ENCODE measurements at places on chromosomes 12 and 14.
A peak's percentile ranks its signal among the peaks of the same experiment; 100 is the strongest.

GRCh38 chr12:122835750-122836026 lies 431 bp downstream of the HIP1R start:
- DNase-seq, result no peak

DNA sequence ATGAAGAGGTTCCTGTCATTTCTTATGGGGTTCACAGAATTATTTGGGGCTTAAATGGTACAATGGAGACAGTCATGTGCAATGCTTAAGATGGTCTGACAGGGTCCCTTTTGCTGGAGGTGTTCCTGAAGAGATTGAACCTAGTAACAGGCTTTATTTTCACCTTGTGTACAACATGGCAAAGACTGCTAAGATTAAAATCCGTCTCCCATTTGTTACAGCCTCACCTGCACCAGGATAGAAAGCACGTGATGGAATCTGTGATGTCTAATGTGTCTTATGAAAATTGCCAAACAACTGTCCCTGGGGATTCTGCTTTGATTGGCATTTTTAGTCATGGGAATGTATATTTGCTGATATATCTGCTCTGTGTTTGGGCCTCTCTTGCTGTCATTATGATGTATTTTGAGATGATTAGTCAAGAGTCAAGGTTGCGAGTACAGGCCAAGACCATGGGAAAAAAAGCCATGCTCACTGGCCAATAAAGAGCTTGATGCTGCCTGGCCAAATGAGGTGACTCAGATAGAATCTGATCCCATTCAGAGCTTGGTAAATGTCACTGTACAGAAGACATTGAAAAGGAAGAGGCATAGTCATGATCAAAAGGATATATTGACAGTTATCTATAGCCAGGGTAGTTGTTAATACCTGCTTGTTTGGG lies 96.1 kb downstream of the FLRT2 start:
- DNase-seq, result no peak

DNA sequence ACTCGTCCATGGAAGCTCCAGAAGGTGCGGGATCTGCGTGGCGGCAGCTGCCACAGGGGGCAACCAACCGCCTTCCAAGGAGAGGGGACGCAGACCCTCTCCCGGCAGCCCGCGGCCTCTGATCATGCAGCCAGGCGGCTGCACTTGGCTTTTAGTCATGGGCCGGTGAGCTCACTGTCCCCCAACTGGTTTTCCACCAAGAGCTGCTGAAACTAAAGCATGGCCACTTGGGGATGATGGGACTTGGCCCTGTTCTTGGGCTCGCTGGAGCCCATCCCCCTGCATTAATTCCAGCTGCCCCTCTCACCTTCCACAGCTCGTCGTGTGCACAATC lies 39.1 kb downstream of the CCDC85C start:
- no peak for DNase-seq

DNA sequence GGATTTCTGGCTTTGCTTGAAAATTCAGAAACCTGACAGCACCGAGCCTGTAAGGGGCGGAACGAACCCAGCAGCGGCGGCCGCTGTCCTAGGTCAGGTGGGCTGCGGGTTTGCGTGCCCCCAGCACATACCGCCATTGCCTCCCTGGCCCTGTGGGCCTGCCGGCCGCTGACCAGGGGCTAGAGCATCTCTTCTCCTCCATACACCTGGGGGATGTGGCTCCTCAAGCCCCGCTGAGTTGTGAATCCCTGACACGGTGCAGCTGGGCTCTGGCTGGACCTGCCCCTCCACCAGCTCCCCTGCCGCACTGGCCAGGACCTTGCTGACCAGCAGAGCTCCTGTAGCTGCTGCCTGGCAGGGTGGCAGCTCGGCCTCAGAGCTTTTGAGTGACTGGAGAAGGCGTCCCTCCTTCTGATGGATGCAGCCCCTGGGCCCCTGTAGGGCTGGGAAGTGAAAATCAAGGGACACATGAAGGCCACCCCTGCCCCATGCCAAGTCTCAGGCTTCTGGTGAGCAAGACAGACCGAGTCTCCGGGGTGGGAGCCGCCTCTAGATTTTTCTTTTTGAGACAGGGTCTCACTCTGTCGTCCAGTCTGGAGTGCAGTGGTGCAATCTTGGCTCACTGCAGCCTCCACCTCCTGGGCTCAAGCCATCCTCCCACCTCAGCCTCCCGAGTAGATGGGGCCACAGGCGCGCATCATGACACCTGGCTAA lies 184.9 kb upstream of the SFSWAP start:
- peak; percentile 80 for DNase-seq

DNA sequence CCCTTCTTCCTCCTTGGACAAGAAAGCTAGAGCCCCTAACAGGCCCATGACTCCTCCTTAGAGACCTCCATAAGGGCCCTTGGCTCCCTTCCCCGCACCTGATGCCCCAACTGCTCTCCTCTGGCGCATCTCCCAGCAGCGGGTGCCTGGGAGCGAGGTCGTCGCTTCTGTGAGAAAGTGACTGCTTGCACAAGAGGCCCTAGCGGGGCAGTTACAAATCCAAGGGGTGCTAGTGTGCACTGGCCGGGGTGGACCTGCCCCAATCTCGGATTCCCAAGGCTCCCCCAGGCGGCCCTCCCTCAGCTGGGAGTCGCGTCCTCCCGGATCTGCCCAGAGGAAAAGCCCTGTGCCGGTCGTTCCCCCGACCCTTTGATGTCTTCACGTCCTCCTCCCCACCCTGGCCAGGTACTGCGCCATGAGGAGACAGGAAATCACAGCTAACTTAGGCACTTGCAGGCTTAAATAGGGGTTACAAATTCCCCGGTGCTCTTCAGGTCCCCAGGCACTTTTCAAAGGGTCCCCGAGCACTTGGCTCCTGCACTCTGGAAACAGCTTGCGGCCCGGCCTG lies 2.8 kb downstream of the NKX2-8 start:
- no peak for DNase-seq

- DNase-seq, result no peak
Observed at GRCh38 chr12:51465491-51465890, 40.9 kb downstream of the SLC4A8 start.

DNA sequence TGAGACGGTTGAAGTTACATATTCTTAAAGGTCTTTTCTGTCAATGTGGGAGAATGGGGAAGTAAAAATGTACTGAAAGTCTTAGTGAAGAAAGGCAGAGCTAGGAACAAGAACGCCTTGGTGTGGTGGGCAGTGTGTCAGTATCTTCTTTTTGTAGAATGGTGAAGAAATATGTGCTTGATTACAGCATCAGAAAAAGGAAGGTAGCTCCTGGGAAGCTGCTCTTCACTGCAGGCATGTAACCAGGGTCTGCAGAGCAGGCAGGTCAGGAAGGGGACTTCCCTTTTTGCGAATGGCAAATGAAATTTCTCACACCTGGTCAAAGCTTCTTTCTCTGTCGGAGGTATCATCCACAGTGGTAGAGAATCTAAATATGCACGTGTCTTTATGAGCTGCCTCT lies 226.2 kb downstream of the ADAMTS20 start:
- DNase-seq, result no peak

- DNase-seq, result no peak
Observed at GRCh38 chr12:77847680-77848431, 17.2 kb downstream of the NAV3 start.

DNA sequence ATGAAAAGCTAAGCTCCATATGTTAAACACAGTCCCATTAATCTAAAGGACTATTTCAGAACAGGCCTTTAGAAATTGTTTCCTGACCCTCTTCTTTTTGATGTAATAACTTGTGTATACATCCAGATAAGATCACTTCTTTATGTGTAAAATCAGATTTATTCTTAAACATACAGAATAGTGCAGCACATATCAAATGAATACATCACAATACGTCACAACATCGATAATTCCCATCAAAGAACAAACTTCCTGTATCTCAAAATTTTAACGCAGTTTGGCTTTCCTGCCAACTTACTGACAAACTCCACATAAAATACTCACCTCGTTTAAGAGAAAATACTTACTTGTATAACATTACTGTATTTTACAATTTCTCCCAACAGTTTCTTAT lies 108.7 kb downstream of the ITPR2 start:
- no peak for DNase-seq

DNA sequence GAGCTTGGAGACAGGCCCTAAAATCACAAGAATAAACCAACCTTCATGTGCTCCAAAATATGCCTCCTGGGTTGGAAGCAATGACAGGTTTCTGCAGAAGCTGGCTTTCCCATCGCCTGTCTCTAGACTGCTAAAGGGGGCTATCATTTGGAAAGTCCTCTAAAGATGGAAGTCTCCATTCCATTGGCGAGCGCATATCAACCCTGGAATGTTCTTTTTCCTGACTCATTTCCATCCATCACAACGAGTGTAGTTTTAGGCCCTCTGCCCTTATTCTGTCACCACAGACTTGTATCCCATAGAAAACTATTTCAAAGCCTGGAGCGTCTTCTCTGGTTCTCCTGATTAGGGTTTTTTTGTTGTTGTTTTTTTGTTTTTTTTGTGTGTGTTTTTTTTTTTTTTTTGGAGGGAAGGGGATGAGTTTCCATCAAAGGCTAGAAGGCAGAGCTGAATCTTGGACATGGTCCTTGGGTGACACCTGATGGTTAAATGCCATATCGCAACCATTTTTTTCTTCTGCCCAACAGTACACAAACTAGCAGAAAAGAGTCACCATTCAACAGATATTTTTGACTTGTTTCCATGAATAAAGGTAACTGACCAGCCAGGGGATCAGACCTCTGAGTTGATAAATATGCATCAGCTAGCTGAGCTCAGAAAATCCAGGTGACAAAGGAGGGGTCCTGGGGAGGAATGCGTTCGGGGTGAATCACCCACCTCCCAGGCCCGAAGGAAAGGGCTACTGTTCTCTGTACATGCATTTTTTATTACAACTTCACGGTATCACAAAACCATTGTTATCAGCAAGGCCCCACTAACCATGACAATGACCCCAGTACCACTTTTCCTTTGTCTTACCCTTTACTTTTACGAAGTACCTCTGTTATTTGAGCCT lies 40.5 kb downstream of the KCNA5 start:
- DNase-seq, result peak; percentile 30

- DNase-seq, result no peak
Observed at GRCh38 chr14:90568405-90568804, 171.6 kb downstream of the CALM1 start.

GRCh38 chr12:6047249-6048237 lies 76.9 kb downstream of the VWF start:
- DNase-seq, result no peak

- DNase-seq, result no peak
Observed at GRCh38 chr14:50249136-50249775, 17.9 kb upstream of the SOS2 start.

- DNase-seq, result no peak
Observed at GRCh38 chr12:45655186-45655585, 74.3 kb upstream of the ARID2 start.

- DNase-seq, result no peak
Observed at GRCh38 chr12:54222609-54223008, 33.8 kb upstream of the SMUG1 start.

- DNase-seq, result no peak
Observed at GRCh38 chr14:100573002-100573756, 14.0 kb downstream of the BEGAIN start.

DNA sequence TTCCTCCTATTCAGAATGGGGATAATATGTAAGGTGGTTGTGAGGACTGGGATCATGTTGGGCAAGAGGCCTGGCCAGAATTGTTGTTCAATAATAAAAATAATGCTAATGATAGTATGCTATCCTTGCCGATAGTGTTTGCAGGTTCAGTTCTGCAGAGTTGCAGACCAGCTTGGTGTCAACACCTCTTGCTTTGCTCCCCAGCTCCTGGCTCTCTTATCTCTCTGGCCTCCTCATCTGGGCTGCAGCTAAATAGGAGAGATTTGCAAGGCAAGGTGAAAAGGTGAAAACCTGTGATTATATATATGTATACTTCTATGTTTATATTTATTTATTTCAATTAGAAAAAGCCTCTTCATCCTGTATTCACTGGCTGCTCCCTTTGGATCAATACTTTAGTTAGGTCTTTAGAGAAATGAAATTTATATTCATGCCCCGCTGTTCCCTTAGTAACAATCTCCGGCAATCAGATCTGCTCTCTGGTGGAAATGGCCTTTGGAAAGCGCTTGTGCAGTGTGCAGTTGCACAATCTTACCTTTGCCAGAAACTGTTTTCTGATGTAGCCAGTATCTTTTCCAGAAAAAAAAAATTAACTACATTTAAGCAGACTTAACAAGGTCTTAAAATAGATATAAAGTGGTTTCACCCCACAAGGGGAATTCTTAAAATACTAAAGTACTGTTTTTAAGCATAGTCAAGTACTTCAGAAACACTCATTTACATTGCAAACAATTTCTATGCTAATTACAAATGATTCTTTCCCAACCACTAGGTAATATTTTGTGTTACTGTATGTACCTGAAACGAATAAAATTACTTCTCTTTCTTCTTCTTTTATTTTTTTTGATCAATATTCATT lies 19.1 kb upstream of the ACVR1B start:
- no peak for DNase-seq

DNA sequence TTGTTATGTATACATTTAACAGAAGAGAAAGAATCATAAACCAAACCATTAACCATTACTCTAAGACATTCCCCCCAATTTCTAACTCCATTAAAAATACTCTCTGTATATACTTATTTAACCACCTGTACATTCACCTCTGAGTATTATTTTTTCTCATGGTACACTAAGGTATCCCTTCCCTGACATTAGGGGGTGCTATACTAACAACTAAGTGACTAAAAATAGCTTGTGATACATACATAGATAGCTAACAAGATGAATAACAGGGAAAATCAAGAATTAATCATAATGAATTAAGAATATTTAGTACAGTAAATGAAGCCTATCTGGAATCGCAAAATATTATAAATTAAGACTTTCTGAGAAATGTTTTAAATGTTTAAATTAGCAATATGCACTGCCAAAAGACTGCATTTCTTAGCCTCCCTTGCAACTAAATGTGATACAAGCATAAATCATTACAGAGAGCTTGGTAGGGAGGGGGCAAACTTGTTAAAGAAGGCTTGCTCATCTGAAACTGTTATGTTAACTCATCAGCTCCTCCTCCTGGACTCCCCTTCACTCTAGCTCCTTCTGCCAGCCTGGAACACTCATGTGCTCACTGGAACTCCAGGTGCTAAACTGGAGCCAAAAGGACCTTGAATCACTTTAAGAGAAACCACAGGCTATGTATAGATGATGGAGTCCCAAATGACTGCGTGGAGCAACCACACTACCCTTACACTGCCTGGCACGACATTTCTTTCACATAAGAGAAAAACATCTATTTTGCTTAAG lies 14.9 kb downstream of the C2CD5 start:
- no peak for DNase-seq

DNA sequence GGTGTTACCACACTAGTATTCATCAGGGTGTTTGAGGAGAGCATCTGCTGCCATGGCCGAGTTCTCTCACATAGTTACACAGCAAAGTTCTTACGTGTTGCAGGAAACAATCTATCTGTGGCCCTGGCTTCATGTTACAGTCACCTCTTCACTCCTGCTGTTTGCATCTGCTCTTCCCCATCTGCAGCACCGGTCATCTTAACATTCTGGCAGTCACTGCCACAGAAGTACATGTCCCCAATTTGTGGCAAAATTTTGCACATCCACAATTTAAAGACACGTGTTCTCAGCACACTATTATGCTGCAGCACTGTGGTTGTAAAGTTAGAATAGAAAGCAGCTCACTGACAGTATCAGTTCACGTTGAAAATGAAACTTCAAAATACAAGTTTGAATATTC lies 23.2 kb downstream of the MAPK1IP1L start:
- DNase-seq, result no peak

- no peak for DNase-seq
Observed at GRCh38 chr12:132458846-132459641, 30.9 kb upstream of the FBRSL1 start.

Data from osteocyte (in vitro differentiated cells).